ENCODE measurements at places on chromosomes 1 and 21.

- no peak for DNase-seq
These were observed 18.6 kb downstream of the C8A start for GRCh38 chr1:56873213-56873612.

DNA sequence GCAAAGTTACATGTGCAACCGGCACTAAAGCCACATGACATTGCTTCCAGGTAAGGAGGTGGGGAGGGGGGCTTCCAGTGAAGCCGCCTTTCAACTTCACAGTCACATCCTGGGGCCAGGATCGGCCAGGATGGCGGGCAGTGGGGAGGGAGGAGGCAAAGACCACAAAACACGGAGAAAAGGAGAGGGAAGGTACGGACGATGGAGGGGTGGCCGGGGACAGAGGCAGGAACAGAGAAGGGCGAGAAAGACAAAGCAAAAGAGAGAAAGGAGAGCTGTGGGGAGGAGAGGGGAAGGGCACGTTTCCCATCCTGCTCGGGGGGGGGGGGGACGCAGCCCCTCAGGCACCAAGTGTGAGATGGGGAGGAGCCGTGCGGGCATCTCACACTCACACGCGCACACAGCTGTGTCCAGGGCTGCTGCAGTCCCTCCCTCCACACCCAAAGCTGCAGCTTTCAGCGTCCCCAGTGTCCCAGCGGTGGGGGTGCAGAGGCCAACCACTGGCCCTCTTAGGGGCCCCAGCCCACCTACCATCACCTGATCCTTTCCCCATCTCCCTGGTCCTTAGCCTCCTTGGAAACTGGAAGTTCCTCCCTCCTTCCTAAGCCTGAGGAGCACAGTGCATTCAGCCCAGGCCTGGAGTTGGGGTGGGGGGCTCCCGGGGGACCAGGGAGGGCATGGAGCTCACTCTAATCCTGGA lies 2.4 kb downstream of the SH2D5 start:
- no peak for DNase-seq

GRCh38 chr1:230865062-230865817 lies 3.1 kb downstream of the C1orf198 start:
- DNase-seq = no peak

GRCh38 chr1:29237129-29237821 lies 953 bp downstream of the PTPRU start:
- DNase-seq = no peak

DNA sequence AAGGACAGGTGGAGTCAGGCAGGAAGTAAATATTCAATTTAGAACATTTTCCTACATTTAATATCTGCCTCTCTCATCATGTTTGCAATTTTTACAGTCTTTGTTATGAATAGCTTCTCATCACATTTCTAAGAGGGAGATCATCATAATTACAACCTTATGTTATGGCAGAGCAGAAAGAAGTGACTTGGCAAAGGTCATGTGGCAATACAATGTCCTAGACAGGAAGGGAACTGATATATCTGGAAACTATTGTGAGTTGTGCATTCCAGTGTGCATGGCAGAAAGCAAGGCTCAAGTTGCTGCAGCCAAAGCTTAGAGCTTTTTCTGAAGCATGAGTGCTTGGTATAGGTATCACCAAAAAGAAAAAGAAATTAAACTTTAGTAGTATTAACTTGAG lies 43.8 kb upstream of the PRRX1 start:
- no peak for DNase-seq

DNA sequence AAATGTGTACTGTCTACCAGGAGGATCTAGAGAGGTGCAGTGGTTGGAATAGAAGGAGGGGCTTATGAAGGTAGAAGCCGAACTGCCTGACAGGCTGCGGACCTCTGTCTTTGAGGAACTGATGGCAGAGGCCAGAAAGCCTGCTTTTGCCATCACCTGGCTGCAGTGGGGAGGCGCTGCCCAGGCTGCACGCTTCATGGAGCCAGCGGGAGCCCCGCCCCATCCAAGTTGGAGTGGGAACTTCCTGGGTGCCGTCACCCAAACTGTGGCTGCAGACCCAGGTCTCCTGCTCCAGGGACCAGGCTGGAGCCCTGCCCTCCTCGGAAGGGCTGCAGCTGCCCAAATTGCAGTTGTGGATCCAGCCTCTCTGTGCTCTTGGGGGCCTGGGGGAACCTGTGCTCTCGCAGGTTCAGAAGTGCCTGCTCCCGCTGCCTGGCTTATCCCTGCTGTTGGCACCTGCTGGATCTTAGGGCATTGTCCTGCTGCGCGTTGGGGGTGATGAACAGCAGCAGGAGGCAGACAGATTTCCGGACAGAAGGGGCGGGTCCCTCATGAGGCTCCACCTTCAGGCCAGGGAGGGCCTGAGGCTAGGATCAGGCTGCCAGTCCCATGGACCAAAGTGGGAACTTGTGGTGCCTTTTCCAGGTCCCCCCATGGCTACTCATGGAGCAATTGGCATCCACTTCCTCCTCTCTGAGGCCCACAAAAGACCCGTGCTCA lies 118.0 kb upstream of the PLPPR4 start:
- no peak for DNase-seq

DNA sequence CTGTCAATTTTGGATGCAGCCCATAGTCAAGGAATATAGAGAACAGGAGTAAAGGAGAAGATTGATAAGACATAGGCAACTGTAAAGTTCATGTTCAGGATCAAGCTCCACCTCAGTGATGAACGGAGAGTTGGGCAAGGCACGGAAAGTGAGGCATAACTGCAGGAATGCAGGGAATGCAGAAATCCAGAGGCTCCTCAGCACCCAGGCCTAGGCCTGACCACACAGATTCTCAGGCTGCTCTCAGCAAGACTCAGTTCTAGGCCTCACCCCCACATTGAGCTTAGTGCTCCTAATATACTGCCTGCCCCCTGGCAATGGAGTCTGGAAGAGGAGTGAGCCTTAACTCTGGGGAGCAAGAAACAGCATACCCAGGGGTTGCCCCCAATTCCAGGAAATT lies 36.3 kb upstream of the S1PR1 start:
- peak; percentile 6 for DNase-seq

DNA sequence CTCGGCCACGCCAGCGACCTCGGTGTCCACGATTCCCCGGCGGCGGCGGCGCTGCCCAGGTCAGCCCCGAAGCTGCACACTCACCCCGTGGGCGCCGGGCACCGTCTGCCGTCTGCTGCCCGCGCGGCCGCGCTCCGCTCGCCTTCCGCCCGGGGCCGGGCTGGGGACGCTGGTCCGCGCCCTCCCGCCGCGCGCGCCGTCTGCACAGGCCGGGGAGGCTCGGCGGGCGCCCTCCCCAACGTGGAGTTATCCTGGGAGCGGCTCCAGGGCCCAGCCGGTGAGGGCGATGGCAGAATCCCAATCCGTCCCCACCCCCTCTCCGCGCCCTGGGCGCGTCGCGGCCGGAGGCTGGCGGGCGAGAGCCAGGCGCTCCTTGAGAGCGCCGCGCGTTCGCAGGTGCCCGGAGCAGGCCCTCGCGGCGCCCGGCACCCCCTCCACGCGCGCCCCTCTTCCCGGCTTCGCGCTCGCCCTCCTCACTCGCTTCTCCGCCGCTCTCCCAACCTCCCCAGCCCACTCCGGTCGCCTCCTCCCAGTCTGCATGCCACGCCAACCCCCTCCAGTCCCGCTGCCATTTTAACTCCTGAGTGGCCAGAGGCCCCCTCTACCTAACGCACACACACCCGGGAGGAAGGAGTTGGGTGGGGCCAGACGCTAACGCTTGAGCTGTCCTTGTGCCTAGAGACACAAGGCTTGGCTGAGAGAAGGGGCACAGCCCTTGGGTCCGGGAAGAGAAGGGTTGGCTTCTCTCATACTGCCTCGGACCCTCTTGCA lies at the start of gene LRRN2:
LRRN2 (minus strand) TSS at position 503 of the 771 bp plus-strand sequence. CDS start 65,746 bp downstream, outside the sequence.
- DNase-seq = peak; percentile 60

GRCh38 chr1:51442616-51443015 lies 76.5 kb downstream of the EPS15 start:
- no peak for DNase-seq

- DNase-seq = no peak
These were observed 17.4 kb downstream of the PIK3C2B start for GRCh38 chr1:204477036-204477740.

- DNase-seq = no peak
These were observed 644.1 kb downstream of the LMO4 start for GRCh38 chr1:87972811-87973210.

GRCh38 chr1:197101978-197102377 lies 34.9 kb upstream of the F13B start:
- DNase-seq = no peak

GRCh38 chr1:209490013-209490412 lies 93.5 kb upstream of the CAMK1G start:
- DNase-seq = peak; percentile 11

Measured in A549 (cell line).